ENCODE measurements at places on chromosomes 2 and 18. TPM values are rescaled to one million over a fixed set of nuclear protein-coding genes. Genes with fewer than 3 reads are reported as not detected.

DNA sequence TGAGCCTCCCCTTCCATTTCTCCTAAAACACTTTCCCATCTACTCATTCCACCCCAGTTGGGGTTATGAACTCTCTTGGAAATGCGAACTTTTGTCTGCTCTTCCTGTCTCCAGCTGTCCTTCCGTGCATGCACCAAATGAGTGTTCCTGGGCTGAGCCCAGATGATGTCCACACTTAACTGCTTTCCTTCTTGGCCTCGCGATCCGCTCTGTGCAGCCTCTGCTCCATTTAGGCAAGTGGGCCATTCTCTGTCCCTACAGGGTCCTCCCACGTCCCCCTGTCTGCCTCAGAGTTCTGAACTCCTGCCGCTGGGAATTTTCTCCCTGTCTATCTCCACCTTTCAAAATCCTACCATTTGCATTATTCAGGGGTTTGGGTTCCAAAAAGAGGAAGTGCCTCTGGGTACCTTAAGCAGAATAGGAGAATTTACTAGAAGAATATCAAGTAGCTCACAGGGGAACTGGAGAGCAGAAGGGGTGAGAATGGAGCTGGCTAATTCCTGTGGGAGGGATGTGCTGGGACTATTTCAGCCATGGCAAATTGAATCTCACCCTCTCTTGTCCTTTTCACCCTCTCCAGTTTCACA, 4.7 kb upstream of the NCK2 start:
- DNase-seq: no peak

GRCh38 chr18:77111951-77112746, 20.4 kb downstream of the MBP start:
- DNase-seq: no peak

- peak; percentile 54 for DNase-seq
Measured at GRCh38 chr2:106163948-106164545, 30.1 kb downstream of the UXS1 start.

DNA sequence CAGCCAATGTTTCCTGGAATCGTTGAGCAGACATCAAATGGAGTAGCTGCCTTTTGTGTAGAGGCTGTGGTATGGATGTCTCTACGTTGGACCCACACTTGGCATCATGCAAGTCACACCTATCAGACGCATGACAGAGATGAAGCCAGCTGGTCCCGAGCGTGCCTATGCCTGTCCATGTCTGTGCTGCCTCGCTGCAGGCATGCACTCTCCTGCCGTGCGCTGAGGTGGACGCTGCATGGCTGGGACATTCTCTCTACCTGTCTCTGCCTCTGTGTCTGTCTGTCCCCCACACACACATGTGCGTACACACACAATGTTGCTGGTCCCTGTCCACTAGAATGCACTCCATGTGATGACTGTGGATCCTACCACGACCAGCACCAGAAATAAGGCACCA, 514.2 kb upstream of the MYT1L start:
- DNase-seq: no peak

DNA sequence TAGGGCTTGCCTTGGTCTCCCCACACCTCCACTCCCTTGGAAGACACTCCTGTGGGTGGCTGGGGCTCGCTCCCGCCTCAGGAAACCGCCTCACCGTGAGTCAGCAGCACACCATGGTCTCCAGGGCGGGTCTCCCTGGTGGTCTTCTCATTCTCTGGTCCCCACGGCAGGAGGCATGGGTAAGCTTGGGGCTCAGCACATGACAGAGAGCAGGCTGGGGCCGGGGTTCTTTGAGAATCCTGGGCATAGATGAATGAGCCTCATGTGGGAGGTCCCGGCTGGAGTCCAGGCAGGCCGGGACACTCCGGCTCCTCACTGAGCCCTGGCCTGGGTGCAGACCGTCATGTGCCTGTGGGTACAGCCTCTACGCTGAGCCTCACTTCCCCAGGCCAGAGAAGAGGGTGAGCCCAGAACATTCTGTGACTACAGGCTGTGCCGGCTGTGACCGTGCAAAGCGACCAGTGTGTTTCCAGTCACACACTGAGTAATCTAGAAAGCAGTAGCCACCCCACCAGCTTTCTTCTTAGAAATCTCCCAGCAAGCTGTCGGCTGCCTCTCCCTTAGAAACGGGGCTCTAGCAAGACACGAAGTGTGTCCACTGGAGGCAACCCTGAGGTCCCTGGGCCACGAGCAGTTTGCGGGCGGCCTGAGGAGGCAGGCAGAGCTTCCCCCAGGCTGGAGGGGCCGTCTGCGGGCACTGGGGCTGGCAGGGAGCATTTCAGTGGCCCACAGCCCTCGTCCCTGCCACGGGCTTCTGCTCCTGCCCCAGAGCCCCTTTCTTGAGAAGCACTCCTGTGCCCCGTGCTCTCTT, 93.1 kb downstream of the RHOB start:
- no peak for DNase-seq

DNA sequence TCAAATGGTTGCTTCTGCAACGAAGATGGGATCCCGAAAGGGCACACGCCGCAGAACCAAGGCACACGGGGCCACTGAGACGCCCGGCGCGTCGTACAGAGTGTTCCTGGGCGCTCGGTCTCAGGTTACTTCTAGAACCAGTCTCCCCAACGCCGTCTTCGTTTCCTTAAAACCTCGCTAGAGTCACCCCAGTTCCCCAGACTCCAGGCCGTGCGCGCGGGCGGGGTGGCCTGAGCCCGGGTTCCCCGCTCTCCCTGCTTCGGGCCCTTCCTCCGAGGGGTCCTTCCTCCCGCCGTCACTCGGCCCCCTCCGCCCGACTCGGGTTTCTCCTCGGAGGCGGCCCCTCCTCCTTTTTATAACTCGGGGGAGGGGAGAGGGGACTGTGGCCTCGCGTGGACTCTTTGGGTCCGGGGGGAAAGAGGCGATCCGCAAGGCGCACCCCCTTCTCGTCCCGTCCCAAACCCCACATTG, 774 bp upstream of the FZD7 start:
- peak; percentile 89 for DNase-seq

DNA sequence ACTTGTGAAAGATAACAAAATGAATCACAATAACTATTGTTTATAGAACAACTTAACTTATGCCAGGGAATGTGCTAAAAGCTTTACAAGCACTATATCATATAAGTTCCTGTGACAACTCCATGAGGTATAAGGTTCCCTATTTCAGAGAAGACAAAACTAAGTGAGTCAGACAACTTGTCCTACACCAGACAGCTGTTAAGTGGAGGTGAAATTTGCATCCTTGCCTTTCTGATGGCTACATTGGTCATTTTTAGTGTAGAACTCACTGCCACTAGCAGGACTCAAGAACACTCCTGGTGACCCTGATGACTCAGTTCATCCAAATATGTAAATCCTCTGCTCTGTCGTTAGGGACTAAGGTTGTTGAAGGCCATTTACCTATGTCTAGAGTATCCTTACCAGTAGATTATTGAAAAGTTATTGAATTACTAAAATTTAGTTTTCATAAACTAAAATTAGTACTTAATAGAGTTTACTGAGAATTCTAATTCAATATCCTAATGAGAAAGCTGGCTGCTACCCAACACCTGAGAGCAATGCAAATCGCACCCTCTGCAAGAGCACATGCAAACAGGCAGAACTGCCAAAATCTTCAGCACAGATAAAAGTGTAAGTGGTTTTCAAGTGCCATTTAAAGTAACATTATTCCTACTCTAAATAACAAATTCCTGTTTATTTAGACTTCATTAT, 636.2 kb downstream of the NRXN1 start:
- peak; percentile 1 for DNase-seq

DNA sequence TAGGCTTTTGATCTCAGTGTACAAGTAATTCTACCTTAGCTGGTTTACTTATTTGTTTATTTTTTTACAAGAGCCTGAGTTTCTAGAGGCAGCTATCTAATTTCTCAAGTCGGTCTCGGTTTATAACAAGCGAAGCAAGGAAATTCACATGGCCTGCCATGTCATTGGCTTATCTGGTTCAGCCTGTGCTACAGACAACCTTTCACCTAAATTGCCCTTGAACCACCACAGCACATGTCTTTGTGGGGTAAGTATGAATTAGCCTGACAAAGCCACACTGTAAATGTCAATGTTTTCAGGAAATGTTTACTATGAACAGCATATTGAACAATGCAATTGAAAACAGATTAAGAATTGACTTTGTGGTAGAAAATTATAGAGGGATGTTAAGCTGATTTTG, 167.1 kb downstream of the PID1 start:
- peak; percentile 51 for DNase-seq

The GAL3ST2 gene
- polyA plus RNA-seq: 0.31 TPM

The RNF152 gene
- 3.2 TPM for polyA plus RNA-seq

- no peak for DNase-seq
Measured at GRCh38 chr2:136863874-136864273, 98.5 kb downstream of the THSD7B start.

The CIB4 gene
- polyA plus RNA-seq: 0.21 TPM

The DSC1 gene
- 0.04 TPM for polyA plus RNA-seq

The MROH2A gene
- 0.16 TPM for polyA plus RNA-seq

DNA sequence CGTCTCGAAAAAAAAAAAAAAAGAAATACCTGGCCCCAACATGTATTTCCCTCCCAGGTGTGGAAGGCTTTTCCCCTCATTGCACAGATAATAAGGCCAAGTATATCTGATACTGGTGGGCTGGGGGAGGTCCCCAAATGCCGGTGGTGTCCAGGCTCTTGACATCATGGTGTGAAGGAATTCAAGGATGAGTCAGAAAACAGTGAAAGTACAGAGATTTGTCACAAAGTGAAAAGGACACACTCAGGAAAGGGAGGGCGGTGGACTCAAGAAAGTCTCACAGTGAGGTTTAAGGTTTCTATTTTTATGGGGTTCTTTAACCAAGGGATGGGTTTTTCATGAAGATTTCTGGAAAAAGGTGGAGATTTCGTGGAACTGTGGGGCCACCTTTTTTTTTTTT, 37.8 kb upstream of the FZD5 start:
- no peak for DNase-seq

The LYG2 gene
- 0.16 TPM for polyA plus RNA-seq

The SERPINB10 gene
- polyA plus RNA-seq: not detected

The ADD2 gene
- polyA plus RNA-seq: 4.0 TPM

The ASB18 gene
- polyA plus RNA-seq: 0.03 TPM

GRCh38 chr18:46676182-46676835, 19.3 kb upstream of the LOXHD1 start:
- DNase-seq: no peak

DNA sequence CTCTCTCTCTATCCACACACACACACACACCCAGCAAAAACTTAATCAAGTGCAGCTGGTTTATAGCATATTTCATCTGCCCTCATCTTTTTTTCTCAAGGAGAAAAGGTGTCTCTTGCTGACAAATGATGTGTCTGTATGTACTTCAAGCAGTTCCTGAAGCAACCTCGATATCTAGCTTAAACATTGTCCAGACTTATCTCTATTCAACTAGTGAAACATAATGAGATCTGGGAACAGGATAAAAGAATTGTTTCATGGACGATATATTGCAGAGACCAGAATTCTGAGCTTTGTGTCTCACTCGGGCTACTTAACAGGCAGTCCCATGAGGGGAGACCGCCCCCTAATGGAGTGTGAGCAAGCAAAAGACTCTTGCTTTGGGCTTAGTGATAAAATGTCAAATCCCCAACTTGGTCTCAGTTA, 929.2 kb upstream of the SOX11 start:
- peak; percentile 4 for DNase-seq

- DNase-seq: peak; percentile 34
Measured at GRCh38 chr2:178397002-178397605, 53.9 kb downstream of the PRKRA start.

GRCh38 chr2:28648147-28648546, 103.5 kb upstream of the PPP1CB start:
- peak; percentile 79 for DNase-seq

GRCh38 chr2:20198796-20199632, 25.9 kb downstream of the SDC1 start:
- DNase-seq: no peak

- no peak for DNase-seq
Measured at GRCh38 chr2:237500681-237501424, 13.8 kb downstream of the MLPH start.

The TDRD15 gene
- polyA plus RNA-seq: not detected

DNA sequence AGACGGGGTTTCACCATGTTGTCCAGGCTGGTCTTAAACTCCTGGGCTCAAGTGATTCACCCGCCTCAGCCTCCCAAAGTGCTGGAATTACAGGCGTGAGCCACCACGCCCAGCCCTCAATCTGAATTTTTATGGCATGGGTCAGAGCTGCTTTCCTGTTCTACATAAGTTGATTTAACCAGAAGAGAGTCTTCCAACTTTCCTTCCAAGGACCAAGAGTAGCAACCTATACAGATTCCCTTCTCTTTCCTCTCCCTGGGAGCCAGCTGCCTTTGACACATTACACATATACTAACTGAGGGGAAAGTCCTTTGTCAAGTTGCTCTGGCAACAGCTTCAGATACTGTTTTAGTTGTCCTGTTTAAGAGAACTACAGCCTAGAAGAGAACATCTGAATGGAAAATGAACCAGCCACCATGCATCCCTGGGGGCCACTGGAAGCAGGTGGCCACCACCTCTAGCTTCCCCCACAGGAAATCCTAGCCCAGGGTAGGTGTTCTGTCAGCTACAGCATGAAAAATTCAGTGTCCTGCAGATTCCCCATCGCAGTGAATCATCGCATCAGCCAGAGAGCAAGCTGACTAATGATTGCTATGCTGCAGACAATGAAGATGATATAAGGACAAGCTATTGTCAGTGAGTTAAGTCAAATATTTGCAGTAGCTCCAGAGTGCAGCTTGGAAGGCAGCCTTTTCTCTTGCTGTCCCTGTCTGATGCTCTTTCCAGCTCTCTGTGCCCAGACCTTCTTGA, 62.9 kb downstream of the POMC start:
- no peak for DNase-seq

GRCh38 chr18:37551249-37551648, 14.3 kb downstream of the CELF4 start:
- no peak for DNase-seq

- DNase-seq: no peak
Measured at GRCh38 chr2:233980955-233981561, 63.9 kb downstream of the TRPM8 start.

DNA sequence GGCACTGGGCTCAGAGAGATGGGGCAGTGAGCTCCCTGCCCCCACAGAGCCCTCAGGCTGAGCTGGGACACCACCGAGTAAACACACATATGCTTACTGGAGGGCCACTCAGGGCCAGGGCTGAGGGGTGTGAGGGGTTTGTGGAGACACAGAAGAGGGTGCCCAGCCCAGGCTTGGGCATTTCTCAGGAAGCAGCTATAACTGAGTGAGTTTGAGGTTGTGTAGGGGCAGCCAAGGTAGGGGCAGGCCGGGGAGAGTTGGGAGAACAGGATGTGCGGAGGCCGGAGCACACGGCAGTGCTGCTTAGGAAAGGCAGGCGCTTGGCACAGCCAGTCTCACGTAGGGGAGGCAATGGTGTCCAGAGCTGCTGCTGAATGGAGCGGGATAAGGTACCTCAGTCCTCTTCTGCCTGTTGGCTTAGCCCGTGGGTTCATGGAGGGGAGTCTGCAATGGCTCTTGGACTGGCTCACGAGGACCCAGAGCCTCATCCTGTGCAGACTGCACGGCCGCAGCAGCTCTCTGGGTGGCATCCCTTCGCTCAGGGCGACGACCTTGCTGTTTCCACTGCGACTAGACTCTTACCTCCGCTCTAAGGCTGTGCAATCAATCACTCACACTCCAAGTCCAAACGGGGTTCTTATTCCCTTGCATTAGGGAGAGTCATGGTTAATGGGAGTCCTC, 466.1 kb upstream of the HS6ST1 start:
- DNase-seq: no peak

The TMEM163 gene
- 0.39 TPM for polyA plus RNA-seq
